ENCODE measurements at places on chromosomes 12 and 14.

DNA sequence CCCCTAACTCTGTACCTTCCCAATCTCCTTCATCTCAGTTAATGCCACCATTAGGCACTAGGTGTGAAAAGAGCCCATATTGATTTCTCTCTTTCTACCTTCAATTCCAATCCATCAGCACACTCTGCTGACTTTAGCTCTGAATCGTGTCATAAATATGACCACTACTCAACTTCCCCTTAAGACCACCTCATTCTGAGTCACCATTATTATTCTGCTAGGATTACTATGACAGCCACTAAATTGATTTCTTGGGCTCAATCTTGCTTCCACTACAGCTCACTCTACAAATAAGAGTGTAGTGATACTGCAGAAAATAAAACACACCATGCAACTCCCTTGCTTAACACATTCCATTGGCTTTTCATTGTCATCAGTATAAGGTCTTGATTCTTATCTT lies 1449.0 kb upstream of the FLRT2 start:
- no peak for DNase-seq

DNA sequence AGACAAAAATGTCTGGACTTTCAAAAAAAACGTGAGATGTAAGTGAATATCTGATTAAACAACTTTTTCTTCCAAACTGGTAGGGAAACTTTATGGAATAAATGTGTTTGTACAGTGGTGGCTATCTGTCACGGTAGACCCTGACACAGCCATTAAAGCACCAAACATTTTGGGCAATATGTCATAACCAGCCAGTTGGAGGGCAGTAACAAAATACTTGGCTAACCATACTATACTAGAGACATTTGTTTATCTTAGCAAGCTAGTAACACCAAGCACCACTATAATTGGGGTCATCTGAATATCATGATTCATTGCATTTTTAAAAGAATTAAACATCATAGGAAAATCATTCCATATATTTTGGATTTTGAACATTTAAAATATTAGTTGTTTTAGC lies 6.0 kb upstream of the MYF6 start:
- no peak for DNase-seq

GRCh38 chr12:3122841-3123678 lies 45.9 kb downstream of the TSPAN9 start:
- peak; percentile 79 for DNase-seq

- no peak for DNase-seq
These were observed 84.4 kb downstream of the SPATS2 start for GRCh38 chr12:49451468-49452259.

GRCh38 chr14:90398841-90399540 lies 2.2 kb downstream of the CALM1 start:
- no peak for DNase-seq

- no peak for DNase-seq
These were observed 67.9 kb downstream of the GNS start for GRCh38 chr12:64691227-64691794.

GRCh38 chr14:50524060-50524459 lies 8.3 kb downstream of the MAP4K5 start:
- DNase-seq, result no peak

GRCh38 chr12:55330446-55330845 lies at the start of gene OR6C3:
TSS of gene OR6C3 (plus strand) at chr12:55330746. CDS start at chr12:55331701, 955 bp downstream.
- DNase-seq, result no peak

DNA sequence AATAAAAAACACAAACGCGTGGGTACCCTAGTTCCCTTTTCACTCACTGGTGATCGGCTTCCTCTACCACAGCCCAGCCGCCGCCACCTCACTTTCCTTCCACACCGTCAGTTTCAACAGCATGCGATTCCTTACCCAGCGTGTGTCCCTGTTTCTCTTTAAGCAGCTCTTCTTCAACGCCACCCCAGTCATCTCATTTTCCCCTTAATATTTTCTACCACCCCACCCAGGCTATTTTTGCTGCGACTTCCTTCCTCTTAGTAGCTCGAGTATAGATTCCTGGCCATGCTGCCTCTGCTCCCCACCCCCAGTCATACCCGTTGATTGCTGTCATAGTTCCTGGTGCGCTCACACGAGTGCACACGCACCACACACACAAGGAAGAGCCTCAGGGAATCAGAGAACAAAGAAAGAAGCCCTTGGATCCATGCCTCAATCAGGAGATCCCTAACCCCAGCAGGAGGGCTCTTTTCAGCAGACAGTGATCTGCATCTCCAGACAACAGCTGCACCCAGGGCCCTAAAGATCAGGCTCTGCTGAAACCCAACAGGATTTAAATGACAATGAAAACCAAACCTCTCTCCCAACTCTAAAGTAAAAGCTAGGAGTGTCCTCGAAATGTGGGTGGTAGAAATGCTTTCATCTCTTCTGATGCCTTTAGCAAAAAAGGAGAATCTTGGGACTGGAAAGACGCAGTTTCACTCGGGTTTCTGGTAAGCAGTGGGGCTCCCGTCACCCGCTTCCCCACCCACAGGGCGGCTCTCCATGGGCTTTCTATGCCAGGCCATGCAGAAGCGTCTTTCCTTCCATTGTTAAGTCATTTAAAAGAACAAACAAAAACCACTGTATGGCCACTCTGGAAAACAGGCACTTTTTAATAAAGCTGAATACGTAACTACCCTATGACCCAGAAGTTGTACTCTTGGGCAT lies 23.8 kb downstream of the VPS37B start:
- DNase-seq, result peak; percentile 70

DNA sequence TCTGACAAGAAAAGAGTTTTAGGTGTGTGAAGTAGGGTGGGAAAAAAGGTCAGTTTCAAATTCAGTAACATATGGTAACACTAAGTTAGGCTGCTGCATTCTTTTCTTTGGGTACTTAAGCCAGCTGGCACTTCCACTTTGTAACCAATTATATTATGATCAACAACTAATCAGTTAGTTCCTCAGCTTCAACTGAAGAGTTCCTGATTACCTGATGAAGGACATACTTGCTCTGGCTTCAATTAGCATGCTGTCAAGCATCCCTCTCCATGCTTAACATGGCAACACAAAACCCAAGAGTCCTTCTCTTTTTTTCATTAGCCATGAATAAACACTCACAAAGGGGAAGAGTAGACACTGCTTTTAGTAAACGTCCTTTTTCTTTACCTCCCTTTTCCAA lies 6.8 kb upstream of the KANSL2 start:
- DNase-seq, result no peak
